Hematopoietic multipotent progenitor cell (in vitro differentiated cells): ENCODE measurements at places on chromosomes 2 and 18.

DNA sequence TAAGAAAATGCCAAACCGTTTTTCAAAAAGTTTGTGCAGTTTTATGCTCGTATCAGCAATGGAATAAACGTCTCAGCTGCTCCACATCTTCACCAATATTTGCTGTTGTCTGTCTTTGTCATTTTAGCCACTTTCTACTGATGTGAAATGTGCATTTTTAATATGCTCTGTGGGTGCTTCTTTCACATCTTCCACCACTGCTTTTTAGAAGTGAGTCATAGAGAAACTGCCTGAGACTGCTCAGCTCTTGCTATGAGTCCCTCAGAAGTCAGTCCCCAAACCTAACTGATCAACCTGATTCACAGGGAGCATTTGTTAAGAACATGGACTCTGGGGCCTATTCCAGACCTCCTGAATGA lies 41.0 kb upstream of the EPC2 start:
- DNase-seq, result no peak

- no peak for DNase-seq
These were observed 143.1 kb upstream of the TTC39C start for GRCh38 chr18:23871410-23871809.

DNA sequence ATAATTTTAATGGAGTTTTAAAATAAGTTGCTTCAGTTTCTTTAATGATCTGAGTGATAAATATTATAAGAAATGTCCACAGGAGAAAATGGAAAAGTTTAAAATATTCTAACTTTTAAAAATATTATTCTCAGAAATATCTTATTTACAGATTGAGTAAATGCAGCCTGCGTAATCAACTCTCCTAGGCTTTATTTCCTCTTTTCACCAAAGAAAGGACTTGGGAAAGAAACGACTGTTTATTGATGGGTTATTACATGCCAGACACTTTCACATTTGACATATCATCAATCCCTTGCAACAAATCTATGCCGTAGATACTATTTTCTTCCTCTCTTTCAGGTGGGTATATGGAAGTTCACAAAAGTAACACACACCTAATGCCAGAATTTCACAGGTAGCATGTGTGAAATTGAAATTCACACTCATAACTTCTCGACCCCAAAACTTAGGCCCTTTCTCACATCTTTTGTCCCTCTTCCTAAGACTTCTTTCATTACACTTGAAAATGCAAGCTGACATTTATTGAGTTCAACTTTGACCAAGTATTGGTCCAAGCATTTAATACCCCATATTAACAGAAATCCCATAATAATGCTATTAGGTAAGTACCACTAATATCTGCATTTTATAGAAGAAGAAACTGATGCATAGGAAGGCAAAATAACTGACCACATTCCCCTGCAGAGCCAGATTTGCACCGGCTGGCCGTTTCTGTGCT lies 49.2 kb downstream of the MYOM1 start:
- no peak for DNase-seq

- no peak for DNase-seq
These were observed 4.6 kb upstream of the BOK start for GRCh38 chr2:241553981-241554380.

DNA sequence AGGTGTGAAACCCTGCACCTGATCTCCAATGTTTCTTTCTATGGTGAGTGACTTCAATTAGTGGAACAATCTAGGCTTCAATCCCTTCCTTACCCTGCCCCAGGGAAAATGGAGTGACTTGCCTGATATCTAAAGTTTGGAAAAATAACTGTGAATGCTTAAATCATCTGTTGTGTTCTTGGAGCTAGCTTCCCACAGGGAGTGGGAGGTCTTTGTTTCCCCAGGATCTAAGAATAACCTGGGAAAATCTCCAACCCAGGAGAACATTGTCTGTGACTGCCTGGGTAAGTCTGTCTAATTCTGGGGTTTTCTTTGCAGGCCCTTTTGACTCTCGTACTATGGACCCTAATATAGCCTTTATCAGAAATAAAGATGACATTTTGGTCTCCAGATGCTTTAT lies 13.6 kb upstream of the LDAH start:
- DNase-seq, result no peak

DNA sequence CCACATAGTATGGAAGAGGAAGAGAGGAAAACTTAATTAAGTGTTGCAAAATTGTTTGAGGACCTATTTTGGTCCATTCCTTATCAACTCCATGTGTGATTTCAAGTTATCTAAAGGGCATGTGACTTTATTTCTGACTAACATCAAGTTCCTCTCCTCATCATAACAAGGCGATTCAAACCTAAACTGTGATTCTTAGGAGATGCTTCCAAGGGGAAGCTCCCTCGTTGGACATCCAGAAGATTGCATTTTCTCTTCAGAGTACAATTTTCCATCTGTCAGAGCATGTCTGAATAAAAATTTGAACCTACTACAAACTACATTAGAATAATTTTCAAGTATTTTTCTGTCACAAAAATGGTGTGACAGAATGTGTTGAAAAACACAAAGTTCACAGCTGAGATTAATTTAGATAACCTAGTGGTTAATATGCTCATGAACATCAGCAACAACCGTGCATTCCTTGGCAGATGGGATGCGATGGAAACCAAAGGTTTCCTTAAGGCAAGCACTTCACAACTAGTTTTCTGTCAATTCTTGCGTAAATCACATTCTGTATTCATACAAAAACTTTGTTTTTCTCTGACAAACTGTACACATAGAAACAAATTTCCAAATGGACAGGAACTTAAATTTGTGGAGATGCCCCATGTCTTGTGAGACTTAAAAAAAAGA lies 4.2 kb downstream of the SFT2D3 start:
- no peak for DNase-seq

DNA sequence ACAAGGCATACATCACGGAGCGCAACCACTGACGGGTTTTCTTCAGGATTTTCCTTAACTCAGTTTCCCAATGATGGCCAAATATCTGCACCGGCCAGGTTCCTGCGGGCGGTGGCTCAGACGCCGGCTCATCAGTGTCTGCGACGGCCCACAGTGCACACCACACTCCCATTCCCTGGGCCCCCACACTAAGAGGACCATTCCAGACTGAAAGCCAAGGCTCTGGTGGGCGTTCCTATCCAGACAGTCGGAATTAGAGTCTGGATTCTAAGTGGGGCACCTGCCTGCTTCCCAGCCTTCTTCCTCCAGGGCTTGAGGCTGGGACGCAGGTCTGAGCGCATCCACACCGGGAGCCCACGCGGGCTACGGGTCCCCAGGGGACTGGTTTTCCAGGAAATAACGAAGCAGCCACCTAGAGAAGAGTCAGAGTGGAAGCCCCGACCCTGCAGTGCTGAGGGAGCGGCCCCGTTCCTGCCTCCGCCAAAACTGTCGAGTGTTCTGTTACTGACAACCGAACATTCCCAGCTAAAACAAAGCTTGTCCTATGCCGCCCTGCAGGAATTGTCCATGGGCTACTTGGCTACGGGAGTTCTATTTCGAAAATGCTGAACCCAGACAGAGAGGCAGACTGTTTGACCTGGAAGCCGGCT lies 75.3 kb downstream of the TMEM18 start:
- no peak for DNase-seq
